CD14-positive monocyte (primary cell): ENCODE measurements at places on chromosomes 6 and 20.

- no peak for DNase-seq
Measured at GRCh38 chr6:159217595-159218275, 48.5 kb downstream of the FNDC1 start.

DNA sequence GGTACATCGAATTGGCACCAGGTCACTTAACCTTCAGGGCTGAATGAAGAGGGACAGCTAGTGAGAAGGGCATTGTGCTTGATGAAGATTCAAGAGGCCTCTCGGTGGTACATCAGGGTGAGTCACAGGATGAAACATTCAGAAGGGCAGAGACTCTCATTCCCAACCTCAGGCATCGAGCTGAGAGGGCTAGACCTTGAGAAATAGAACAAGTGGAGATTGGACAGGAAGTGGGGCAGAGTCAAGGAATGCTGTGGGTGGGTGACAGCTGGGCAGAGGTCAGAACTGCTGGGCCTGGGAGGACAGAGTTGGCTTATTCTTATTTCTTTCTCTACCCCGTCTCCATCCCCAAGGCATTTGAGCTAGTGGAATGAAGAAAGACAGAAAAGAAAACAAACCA lies 126.0 kb downstream of the SCML4 start:
- DNase-seq: no peak

DNA sequence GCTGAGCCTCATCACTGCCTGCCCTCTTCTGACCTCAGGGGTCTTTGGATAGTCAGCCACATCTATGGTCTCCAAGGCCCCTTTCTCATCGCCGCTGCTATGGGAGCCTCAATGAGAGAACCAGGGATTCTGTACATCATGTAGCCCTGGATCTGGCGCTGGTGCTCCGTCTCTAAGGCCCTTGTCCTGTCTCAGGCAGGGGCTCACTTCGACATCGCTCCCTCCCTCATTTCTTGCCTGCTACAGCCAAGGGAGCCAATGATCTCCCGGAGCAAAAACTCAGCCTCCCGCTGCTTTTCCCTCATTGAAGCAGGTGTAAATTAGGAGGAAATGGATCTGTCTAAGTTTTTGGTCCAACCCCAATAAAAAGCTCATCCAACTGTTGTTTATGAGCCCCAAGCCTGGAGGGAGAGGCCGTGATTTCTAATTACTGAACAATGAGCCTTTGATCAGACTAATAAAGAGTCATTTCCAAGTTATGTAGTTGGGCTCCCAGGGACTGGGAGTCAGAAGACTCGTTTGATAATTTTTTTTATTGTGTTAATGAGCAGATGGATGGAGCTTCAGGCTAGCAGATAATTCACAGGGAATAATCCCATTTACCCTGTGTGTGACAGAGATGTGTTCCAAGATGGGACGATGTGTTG lies 30.9 kb downstream of the LBP start:
- no peak for DNase-seq

DNA sequence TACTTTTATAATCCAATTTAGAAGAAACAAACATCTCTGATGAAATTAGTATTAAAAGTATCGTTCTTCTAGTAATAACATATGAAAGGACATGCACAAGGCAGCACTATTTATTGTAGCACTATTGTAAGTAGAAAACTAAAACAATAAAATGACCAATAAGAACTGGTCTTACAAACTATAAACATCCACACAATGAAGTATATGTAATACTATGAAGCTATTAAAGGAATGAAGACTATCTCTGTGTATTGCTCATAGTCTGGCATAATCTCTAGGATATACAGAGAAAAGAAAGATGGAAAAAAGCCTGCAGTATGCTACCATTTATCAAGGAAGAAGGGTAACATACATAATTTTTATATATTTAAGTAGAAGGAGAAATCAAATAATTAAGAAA lies 16.7 kb downstream of the LCA5 start:
- DNase-seq: no peak

GRCh38 chr6:124961464-124961776 lies 817 bp upstream of the RNF217 start:
- no peak for DNase-seq

DNA sequence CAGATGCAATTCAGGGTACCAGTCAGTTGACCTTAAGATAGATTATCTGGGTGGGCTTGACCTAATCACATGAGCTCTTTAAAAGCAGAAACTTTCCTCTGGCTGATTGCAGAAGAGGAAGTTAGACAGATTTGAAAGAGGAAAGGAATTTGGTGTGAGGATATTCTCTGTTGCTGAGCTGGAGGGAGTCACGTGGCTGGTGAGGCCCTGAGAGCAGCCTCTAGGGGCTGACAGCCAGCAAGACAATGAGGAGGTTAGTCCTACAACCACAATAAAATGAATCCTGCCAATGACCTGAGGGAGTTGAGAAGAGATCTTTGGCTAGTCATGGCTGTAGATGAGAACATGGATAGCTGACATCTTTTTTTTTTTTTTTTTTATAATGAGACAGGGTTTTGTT lies 87.0 kb upstream of the B3GAT2 start:
- peak; percentile 30 for DNase-seq

DNA sequence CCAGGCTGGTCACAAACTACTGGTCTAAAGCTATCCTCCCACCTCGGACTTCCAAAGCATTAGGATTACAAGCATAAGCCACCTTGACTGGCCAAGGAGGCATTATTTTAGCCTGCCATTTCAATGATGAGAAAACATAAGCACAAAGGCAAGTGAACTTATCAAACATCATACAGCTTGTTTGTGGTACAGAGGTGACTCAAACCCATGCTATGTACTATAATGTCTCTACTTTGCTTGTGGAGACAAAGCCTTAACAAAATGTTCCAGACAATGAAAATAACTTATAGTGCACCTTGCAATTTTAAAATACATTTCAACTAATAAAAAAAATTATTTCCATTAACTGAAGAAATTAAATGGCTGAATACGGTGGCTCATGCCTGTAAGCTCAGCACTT lies 26.2 kb downstream of the HDAC2 start:
- no peak for DNase-seq

GRCh38 chr20:13341737-13342393 lies 120.8 kb downstream of the ISM1 start:
- no peak for DNase-seq

GRCh38 chr20:40967700-40968099 lies 60.9 kb upstream of the TOP1 start:
- no peak for DNase-seq

GRCh38 chr20:61185841-61186601 lies 66.0 kb upstream of the CDH4 start:
- no peak for DNase-seq

- peak; percentile 41 for DNase-seq
Measured at GRCh38 chr20:24980291-24981053, 12.1 kb downstream of the APMAP start.

- DNase-seq: no peak
Measured at GRCh38 chr6:4593951-4594350, 182.3 kb upstream of the CDYL start.

- no peak for DNase-seq
Measured at GRCh38 chr6:170010665-170011203, 259.3 kb downstream of the ERMARD start.

DNA sequence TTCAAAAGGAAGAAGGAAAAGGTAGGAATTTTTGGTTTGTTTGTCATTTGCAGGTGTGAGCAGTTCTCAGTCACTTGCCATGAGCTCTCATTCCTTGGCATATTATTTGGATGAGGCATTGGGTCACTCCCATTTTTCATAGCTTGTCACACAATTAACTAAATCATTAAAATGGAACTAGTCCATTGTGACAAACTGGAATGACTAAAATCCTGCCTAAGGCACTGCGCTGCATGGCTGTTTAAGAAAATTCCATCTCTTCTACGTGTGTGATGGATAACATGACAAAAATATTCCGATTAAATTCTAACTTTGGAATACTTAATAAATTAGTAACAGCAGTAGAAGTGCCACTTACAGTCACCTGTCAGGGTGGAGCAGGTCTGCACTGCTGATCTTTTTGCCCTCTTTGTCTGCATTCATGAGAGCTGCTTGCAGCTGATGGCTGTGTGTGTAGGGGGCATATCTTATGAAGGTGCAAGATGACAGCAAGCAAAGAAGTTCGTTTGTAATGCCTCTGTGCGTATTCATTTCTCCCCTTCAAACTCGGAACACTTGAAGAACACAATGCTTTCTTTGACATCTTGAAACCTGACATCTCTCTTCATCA lies 1292.6 kb upstream of the MAP3K7 start:
- no peak for DNase-seq

- DNase-seq: no peak
Measured at GRCh38 chr6:14822679-14823078, 423.2 kb upstream of the JARID2 start.

- peak; percentile 89 for DNase-seq
Measured at GRCh38 chr6:89350281-89350966, 2.1 kb downstream of the UBE2J1 start.

DNA sequence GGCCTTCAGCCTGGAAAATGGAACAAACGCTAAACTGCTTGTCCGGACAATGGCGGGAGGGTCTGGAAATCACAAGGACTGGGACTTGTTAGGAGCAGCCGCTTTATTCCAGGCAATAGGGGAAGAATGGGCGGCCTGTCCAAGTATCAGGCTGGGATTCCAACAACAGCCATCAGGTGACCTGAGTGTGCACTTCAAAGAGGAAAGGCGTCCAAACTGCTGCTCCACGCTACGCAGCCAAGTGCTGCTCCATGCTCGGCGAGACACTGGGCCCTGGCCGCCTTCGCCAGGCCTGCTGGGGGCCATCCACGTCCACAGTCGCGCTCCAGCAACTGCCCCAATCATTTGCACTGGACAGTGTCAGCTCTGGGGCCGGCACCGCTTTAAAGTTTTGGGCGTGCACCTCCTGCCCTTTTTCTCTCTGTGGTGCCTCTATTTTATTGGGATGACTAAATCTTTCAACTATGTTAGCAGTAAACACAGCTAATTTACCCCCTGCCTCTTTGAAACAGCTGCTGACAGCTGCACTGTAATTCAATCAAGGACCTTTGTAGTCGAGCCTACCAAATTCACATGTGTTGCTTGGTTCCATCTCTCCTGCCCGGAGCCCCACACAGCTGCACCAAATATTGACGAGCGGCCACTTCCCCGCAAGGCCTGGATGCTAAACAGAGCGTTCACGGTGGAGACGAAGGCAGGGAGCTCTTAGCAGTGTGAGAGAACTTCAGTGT lies 98.3 kb downstream of the BMP7 start:
- DNase-seq: no peak

DNA sequence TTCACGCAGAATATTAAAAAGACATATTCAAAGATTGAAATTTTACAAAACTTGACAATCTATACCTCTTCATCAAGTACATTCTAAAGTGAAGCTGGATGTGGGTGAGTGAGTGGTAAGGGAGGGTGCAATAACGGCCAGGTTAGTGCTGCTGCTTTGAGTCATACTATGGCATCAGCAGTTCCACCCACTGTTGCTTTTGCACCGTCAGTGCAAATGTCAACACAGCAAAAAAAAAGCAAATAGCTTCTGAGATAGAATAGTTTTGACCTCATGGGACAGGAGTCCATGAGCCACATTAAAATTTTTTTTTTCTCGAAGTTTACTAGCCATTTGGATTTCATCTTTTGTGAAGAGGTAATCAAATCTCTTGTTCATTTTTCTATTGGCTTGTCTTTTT lies 31.8 kb downstream of the PSMF1 start:
- no peak for DNase-seq

GRCh38 chr6:131949909-131950766 lies 1.0 kb downstream of the CCN2 start:
- DNase-seq: no peak

DNA sequence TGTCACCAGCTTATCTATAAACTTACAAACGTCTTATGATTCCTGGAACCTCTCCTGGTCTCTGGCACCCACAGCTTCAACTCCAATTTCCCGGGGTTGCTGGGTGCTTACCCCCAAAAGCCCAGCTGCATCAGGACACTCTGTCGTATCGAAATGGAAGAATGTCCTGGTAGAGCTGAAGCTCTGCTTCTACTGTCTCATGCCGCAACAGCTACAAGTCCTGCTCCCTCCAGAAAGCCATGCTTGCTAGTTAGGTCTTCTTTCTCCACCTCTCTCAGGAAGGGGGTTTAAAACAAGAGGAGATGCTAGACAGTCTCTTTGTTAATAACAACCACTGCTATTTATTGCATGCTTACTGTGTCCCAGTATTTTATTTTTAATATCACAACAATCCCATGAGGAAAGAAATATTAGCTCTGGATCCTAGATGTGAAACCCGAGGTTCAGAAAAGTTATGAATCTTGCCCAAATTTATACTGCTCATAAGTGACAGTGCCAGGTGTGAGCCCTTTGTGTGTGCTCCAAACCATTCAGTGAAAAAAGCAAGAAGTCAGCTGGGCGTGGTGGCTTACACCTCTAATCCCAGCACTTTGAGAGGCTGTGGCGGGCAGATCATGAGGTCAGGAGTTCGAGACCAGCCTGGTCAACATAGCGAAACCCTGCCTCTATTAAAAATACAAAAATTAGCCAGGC lies 82.3 kb upstream of the GCM1 start:
- DNase-seq: no peak

DNA sequence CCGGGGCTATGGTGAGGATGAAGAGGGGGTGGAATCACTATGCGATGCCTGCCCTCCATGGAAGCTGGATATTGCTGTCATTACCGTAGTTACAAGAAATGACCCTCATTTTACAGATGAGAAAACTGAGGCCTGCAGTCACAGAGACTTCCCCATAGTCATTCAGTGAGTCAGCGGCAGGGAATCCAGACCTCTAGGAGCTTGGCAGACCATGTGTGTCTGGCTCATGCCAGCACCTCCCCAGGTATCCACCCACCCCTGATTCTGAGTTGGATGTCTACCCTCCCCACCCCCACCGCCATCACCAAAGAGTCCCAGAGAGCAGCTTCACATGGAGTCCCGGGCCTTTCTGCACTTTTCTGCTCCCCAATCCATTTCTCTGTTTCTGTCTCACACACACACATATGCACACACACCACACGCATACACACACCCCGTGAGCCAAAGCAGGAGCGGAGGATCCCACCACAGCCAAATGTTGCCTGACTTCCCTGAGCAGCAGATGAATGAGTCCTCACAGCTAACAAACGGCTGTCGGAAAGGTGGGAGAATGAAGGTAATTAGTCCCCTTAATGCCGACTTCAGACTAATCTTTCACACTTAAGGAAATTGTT lies 24.8 kb downstream of the CDH22 start:
- DNase-seq: no peak

- no peak for DNase-seq
Measured at GRCh38 chr6:33171880-33172687, 20.2 kb downstream of the COL11A2 start.
